ENCODE measurements at places on chromosomes 7 and 10.

DNA sequence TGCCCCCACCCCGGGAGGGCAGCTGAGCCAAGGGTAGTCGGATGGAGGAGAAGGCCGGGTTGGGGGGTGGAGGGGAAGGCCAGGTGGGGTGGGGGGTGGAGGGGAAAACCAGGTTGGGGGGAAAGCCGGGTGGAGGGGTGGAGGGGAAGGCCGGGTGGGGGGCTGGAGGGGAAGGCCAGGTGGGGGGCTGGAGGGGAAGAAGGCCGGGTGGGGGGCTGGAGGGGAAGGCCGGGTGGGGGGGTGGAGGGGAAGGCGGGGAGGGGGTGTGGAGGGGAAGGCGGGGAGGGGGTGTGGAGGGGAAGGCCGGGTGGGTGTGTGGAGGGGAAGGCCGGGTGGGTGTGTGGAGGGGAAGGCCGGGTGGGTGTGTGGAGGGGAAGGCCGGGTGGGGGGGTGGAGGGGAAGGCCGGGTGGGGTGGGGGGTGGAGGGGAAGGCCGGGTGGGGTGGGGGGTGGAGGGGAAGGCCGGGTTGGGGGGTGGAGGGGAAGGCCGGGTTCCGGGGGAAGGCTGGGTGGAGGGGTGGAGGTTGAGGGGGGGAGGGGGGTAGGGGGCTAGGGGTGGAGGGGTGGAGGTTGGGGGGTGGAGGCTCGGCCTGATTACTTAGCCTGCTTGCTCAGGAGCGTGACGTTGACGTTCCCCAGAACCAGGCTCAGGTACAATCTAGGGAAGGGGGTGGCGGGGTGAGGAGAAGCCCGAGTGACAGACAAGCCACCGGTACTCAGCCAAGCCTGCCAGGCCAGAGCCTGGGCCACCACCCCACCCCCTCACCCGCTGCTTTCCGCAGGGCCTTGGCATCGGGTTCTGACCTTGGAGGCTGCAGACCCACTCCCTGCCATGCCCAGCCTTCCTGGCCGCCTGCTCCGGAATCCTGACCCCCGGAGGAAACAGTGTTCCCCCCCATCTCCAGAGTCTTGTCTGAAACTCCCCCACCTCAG, 5.6 kb downstream of the TMEM120A start:
- DNase-seq = no peak

GRCh38 chr10:6780008-6780677, 200.1 kb upstream of the PRKCQ start:
- no peak for DNase-seq

DNA sequence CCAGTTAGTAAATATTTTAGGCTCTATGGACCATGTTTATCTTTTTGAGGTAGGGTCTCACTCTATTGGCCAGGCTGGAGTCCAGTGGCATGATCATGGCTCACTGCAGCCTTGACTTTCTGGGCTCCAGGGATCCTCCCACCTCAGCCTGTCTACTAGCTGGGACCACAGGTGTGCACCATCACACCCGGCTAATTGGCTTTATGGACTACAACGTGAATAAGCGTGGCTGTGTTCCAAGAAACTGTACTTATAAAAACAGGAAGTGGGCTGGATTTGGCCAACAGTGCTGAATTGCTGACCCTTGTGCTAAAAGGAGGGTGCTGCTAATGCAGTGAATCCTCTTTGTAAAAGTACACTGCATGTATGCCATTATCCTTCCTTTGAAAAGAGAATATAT, 111.7 kb upstream of the CDK13 start:
- no peak for DNase-seq

- DNase-seq = no peak
Measured at GRCh38 chr7:100623951-100624824, 11.8 kb downstream of the MOSPD3 start.

- no peak for DNase-seq
Measured at GRCh38 chr7:92608380-92609322, 18.5 kb upstream of the FAM133B start.

DNA sequence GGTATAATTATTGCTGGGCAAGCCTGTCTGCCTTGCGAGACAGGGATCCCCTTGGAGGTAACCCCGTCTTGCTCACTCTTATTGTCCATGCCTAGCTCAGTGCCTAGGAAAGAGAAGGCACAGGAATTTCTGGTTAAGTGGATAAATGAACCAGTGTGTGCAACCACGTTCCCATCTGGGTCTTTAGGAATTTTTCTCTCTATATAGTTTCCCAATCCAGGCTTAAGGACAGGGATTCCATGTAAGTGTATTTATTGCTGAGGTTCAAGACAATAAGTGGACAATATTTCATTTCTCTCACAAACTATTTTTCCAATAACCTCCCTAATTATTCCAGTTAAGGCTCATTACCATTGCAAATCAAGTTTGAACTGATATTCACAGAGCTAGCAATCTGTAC, 8.9 kb upstream of the ADAM12 start:
- no peak for DNase-seq

GRCh38 chr10:88095223-88095721, 231.8 kb downstream of the PTEN start:
- no peak for DNase-seq

GRCh38 chr7:47663851-47664250, 81.9 kb upstream of the TNS3 start:
- DNase-seq = no peak

GRCh38 chr7:19410691-19411090, 265.5 kb upstream of the FERD3L start:
- no peak for DNase-seq

- DNase-seq = no peak
Measured at GRCh38 chr7:3146571-3147226, 103.0 kb upstream of the CARD11 start.

- DNase-seq = no peak
Measured at GRCh38 chr7:35465791-35466336, 212.0 kb upstream of the TBX20 start.

DNA sequence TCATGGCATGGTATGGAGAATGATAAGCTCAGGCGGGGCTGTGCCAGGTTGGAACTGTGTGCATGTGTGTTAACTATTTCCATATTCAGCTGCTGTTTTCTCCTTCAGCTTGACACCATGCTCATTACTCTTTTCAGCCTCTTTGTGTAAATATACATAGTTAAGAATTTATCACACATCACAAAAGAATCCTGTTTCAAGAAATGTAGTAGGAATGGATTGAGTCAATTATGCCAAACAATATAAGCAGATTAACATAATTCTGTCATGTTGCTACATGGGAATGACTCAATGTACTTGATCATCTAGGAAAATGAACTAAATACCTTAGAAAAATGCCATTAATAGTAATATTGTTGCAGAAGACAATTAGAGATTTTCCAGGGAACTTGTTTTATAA, 687.4 kb downstream of the PARD3 start:
- no peak for DNase-seq

DNA sequence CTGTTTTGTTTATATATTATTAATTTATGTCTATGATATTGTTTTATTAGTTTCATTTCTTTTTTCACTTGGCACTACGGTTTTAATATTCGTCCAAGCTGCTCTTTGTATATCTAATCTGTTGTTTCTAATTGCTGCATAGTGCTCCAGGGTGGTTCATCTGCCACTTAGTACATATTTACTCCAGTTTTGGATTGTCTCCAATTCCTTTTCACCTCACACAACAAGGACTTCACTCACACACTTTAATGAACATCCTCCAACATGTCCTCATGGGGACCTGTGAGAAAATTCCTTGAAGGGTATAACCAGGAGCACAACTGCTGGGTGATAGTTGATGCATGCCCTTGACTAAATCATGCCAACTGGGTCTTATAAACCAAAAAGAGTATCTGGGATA, 14.1 kb upstream of the NOC3L start:
- no peak for DNase-seq

GRCh38 chr10:125116041-125116649, 44.2 kb downstream of the CTBP2 start:
- no peak for DNase-seq

Measured in activated T-helper 1 cell treated with anti-CD3 and anti-CD28 coated beads, Interleukin-2, amount 50 U/mL, for 16 hours (primary cell).